ENCODE measurements at places on chromosomes 1 and 21.

GRCh38 chr21:38920631-38921398 lies 115.1 kb downstream of the ETS2 start:
- no peak for DNase-seq

DNA sequence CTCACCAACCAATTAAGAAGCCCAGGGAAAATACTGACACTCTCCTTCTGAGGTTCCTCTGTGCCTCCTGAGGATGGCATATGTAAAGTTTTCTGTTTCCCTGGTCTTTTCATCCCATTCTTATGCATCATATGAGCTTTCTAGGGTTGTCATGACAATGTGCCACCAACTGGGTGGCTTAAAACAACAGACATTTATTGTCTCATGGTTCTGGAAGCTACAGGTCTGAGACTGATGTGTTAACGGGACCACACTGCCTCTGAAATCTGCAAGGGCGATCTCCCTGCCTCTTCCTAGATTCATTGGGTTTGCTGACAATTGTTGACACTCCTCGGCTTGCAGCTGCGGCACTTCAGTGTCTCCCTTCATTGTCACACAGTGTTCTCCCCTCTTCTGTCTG lies 308.4 kb downstream of the RGS7 start:
- no peak for DNase-seq

GRCh38 chr1:209326831-209327230 lies 256.7 kb upstream of the CAMK1G start:
- no peak for DNase-seq

DNA sequence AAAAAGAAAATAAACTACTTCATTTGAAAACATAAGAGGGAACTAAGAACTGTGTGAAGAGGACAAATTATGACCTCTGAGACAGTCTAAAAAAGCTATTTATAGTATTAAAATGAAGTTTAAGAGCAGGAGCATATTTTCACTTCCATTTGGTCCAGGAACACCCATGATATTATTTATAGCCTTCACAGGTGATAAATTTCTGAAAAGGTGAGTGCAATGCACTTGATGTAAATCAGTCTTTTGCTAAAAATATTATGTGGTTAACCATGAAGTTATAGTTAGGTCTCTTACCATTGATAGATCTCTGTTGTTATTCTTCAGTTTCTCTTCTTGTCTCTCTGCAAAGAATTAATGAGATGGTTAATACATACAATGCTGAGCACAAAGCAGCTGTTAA lies 14.7 kb downstream of the TMCO1 start:
- DNase-seq, result no peak

DNA sequence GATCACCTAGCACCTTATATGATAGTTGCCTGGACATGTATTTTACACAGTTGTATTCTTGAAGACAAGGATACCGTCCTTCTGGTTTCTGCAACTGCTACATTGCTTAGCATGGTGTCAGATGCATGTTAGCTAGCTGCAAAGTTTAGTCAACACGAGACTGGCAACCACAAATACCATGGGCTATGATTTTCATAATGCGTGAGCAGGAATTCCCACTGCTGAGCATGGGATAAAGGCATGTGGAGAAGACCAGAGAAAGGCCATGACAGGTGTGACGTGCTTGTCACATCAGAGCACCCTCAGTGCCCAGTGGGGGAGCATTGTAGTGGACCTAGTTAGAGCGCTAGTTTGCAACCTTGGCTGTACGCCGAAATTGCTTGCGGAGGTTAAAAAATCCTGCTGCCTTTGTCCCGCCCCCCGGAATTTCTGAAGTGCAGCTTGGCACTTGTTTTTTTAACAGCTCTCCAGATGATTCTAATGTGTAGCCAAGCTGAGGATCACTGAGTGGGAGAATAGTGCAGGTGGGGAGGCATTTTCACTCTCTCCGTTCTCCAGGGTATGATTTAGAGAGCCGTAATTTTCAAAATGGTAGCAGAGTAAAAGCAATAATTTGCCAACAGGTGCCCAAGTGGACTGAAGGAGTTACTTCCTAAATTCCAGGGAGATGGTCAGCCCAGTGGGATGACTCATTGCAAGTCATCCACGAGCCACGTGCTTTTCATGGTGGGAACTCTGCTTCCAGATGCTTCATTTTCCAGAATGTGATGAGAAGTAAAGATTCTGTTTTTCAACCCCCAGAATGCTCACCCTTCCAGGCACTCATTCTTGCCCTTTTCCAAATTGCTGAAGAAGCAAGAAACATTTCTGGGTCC lies 81.0 kb downstream of the CNIH3 start:
- no peak for DNase-seq

GRCh38 chr21:17514124-17514845 lies 1.4 kb downstream of the CXADR start:
- no peak for DNase-seq

- no peak for DNase-seq
Observed at GRCh38 chr1:239250353-239251035, 135.9 kb upstream of the CHRM3 start.

DNA sequence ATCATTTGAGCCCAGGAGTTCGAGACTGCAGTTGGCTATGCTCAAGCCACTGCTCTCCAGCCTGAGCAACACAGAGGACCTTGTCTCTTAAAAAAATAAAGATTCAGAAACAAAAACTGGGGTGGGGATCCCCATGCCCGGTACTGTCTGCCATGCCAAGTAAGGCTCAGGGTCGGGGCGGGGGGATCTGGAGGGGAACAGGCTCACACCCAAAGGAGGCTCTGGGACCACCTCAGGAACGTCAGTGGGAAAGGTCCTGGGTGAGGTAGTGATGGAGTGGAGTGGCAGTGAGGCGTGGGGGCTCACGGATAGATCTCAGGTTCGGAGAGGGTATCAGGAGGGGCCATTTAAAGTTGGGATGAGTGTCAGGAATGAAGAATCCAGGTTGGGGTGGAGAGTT lies 765 bp upstream of the S100A4 start:
- DNase-seq, result no peak

- DNase-seq, result no peak
Observed at GRCh38 chr1:168689726-168690602, 39.0 kb downstream of the DPT start.

- DNase-seq, result no peak
Observed at GRCh38 chr1:234821840-234822239, 211.9 kb upstream of the IRF2BP2 start.

GRCh38 chr1:46757247-46757955 lies 38.5 kb upstream of the EFCAB14 start:
- peak; percentile 16 for DNase-seq

- no peak for DNase-seq
Observed at GRCh38 chr1:107153014-107153413, 12.2 kb downstream of the NTNG1 start.

DNA sequence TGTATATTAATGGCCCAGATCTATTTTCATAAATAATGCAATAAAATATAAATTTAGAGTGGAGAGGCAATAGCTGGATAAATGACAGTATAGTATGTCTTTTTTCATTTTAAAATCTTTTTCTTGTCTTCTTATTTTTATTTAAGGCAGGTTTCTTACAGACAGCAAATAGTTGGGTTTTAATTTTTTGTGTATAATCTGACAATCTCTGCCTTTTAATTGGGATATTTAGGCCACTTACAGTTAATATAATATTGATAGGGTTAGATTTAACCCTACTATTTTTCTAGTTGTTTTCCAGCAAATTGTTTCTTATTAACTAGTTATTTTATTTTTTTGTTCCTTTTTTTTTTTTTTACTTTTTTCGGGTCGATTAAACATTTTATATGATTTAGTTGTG lies 23.3 kb upstream of the KCTD3 start:
- no peak for DNase-seq

DNA sequence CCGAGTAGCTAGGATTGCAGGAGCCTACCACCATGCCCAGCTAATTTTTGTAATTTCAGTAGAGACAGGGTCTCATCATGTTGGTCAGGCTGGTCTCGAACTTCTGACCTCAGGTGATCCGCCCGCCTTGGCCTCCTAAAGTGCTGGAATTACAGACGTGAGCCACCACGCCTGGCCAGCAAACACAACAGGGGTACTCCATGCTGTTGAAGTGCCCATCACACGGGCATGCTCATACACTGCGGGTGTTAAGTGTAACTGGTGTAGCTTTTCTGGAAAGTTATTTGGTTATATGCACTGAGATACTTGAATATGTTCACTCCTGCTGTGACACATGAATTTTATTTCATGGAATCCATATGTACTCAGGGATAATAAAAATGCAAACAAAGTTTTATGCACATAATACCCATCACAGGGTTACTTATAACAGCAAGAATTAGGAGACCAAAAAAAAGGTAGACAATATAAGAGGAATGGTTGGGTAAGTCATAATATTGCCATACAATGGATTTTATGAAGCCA lies 9.2 kb downstream of the SRSF4 start:
- no peak for DNase-seq

DNA sequence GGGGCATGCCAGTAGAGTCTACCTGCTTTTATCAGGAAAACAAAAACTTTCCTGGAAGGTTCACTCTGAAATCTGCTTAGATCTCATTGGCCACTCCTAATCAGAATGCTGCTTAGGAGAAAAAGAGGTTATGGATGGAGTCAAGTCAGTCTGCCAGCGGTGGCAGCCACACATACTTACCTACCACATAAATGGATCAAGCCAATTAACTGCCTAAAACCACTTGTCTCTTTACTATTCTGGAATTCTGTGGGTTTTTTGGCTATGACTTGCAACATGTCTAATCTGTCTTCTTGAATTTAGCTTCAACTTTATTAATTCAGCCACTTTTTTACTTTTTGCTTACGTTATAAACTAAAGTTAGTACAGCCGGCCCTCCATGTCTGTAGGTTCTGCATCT lies 140.2 kb upstream of the SERTAD4 start:
- no peak for DNase-seq

DNA sequence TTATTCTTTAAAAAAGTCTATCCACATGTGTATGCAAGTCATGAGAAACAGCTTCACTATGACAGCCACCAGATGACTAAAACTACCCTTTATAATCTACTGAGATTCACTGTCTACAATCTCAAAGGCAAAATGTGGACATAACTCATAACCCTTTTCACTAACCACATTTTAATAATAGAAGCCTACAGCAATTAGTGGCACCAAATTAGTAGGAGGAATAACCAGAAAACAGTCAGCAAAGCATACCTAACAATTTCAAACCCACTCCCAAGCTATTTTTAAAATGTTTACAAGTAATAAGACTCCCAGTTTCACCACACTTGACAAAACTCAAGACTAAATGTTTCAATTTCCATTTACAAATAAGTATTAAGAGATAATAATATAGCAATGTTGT lies 442.9 kb downstream of the PTPRC start:
- no peak for DNase-seq

DNA sequence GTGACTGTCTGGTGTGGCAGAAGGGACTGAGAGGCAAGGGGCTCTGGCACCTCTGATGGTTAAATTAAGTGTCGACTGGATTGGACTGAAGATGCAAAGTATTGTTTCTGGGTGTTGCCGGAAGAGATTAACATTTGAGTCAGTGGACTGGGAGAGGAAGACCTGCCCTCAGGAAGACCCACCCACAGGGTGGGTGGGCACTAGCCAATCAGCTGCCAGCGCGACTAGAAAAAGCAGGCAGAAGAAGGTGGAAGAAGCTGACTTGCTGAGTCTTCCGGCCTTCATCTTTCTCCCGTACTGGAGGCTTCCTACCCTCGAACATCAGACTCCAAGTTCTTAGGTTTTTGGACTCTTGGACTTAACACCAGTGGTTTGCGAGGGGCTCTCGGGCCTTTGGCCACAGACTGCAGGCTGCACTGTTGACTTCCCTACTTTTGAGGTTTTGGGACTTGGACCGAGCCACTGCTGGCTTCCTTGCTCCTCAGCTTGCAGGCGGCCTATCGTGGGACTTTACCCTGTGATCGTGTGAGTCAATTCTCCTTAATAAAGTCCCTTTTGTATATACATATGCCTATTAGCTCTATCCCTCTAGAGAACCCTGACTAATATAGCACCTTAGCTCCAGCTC lies 79.6 kb downstream of the KAZN start:
- DNase-seq, result no peak

- no peak for DNase-seq
Observed at GRCh38 chr1:243754348-243754747, 95.7 kb downstream of the AKT3 start.

DNA sequence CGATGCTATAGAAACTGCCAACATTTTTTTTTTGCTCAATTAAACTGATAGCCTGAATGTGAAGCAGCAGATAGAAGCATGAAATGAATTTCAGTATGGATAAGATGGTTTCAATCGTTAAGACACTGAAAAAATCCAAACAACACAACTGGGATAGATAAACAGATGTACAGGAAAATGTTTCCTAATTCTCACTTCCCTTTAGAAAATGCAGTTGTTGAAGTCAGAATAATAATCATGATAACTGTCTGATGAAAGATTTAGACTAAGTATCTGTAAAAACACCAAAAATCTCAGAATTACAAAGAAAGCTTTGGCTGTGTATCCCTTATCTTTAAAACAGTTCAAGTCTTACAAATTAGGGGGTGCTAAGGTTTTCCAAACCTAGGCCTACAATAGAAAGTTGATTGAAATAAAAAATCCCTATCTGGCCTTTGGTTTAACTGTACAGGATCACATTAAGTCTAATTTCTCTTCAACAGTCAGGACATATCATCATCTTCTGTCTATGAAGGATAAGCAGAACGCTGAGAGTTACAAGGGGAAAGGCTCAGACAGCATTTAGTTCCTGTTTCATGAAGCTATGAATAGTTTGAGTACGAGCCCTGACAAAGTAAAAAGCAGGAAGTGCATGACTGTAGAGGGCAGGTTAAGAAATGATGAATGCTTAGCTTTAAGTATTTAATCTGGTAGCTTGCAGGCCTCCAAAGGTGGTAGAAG lies 203.2 kb downstream of the APP start:
- no peak for DNase-seq

GRCh38 chr1:16387201-16388188 lies 20.5 kb downstream of the SZRD1 start:
- no peak for DNase-seq

DNA sequence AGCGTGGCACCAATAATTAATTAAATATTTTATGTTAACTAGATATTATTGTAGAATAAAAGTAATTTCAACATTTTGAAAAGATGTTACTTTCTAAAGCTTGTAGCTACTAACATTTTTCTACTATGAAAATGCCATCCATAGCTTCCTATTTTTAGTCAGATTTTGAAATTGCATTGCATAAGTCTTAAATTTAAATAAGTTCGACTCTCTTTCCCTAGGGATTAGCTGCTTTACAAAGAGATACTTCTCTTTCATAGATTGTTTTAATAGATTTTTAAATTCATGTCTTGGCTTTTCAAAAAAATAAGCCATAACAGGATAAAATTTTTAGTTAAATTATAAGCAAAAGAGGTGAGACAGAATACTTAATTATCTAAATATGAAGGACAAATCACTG lies 1279.6 kb downstream of the KCNT2 start:
- DNase-seq, result no peak

GRCh38 chr1:20493839-20494608 lies 8.0 kb upstream of the CAMK2N1 start:
- peak; percentile 50 for DNase-seq

DNA sequence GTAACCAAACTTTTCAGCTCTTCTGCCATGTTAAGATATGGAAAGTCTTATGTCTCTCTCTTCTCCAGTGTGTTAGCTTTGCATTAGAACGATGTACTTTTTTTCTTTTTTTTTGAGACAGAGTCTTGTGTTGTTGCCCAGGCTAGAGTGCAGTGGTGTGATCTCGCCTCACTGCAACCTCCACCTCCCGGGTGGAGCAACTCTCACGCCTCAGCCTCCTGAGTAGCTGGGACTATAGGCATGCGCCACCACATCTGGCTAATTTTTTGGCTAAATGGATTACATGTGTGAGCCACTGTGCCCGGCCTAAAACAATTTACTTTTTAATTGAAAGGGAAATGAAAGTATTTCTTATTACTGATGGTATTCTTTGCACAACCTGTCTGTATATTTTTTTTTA lies 35.8 kb downstream of the SPEN start:
- no peak for DNase-seq

Data from NCI-H1417 treated with DMSO at 0.1 percent for 48 hours (cell line).